T-cell (primary cell): ENCODE measurements at places on chromosomes 7 and 10.

GRCh38 chr10:15137036-15137359 is 31.5 kb downstream of the NMT2 start:
- no peak for DNase-seq

DNA sequence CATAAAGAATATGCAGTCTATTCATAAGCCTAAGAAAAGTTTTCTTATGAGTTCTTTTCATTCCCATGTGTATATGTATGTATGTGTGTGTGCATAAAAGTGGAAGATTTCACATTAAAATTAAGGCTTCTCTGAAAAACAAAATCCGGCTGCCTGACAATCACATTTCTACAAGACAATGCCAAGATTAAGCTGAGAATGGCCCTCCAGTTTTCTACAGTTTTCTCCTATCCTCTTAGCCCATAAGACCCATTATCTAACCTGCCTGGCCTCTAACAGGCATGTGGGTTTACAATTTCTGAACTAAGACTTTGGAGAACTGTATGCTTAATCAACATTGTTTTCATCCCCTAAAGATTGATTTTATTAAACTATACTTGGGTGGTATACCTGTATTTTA is 446.0 kb upstream of the SEMA3A start:
- DNase-seq, result no peak

DNA sequence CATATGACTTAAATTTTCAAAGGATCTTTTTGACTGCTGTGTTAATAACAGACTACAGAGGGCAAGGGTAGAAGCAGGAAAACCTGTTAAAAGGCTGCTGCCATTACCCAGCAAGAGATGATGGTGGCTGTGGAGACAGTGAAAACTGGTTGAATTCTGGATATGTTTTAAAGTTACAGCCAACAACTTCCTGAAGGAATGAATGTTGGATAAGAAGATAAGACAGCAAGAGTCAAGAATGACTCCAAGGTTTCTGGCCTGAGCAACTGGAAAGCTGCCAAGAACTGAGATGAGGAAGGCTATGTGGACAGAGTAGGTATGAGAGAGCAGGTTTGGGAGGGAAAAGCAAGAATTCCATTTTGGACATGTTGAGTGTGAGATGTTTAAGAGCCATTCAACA is 19.1 kb downstream of the CNOT4 start:
- no peak for DNase-seq

DNA sequence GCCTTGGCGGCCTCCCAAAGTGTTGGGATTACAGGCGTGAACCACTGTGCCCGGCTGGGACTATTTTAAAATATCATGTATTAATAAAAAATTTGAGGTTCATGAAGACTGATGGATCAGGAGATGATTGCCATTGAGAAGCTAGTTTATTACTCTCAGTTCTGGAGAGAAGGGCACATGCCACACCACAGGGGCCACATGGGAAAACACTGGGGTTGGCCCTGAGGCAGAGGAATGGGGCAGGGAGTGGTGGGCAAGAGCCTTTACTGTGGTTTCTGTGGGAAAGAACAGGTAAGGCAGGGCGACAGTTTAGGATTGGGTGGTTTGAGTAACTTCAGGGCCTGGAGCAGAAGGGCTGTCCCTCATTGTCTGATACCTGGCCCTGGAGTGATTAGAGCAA is 6.8 kb upstream of the TBRG4 start:
- DNase-seq, result no peak

- no peak for DNase-seq
These were observed 271.6 kb downstream of the CACNA2D1 start for GRCh38 chr7:82172017-82172416.

- no peak for DNase-seq
These were observed 11.8 kb upstream of the RRP12 start for GRCh38 chr10:97412891-97413304.

- no peak for DNase-seq
These were observed 78.6 kb downstream of the LCOR start for GRCh38 chr10:96910488-96911395.

GRCh38 chr7:157908006-157908782 is 571.4 kb downstream of the DNAJB6 start:
- no peak for DNase-seq

DNA sequence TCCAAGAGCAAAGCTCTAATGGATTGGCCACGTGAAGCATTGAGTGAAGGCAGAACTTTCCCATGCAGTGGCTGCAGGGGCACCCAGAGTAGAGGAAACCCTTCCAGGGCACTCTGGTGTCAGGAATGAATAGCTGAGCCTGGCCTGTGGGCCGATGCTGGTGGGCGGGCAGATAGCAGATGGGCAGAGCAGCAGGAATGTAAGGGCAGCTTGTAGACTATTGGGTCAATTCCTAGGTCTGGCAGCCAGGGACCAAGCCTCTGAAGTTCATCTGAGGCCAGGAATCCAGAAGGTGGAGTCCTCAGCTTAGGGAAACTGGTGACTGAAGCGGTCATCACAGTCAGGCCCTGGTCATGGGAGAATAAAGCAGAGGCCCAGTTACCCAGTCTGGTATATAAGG is 115.4 kb downstream of the TMEM178B start:
- no peak for DNase-seq
